NCI-H1417 (cell line): ENCODE measurements at places on chromosomes 1 and 21.

DNA sequence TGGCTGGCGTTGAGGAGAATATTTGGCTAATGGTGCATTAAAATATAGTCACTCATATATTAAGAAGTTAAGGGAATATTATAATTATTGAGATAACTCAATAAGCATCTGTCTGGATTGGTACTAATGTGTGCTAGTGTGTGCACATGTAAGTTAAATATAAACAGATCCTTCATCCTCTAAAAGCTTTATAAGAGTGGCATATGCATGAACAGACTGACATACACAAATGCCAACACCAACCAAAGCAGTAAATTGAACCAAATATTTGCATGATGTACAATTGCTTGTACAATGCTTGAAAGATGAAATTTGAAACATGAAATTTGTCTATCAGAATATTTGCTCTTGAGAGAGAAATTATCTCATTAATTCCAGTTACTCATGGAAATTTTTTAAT is 344.9 kb downstream of the ADGRL2 start:
- DNase-seq, result no peak

GRCh38 chr1:22915231-22915630 is 57.4 kb downstream of the LACTBL1 start:
- DNase-seq, result no peak

GRCh38 chr1:222728746-222729145 is 8.3 kb upstream of the FAM177B start:
- DNase-seq, result no peak

DNA sequence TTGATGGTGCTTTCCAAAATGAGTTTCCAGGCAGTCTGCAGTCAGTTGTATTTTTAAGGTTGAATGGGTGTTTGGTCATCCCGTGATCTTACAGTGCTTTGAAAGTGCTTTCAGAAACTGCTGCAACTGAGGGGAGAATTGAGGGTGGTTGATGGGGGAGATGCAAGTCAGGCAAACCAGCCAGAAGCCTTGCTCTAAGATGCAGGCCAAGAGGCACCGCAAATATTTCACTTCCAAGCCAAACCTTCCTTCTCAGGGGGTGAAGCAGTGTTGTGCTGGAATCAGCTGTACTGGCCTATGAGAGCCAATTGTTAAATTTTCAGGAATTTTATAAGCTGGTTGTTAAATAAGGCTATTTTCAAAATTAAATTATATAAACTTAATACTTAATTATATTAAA is 151.6 kb downstream of the KCNJ6 start:
- DNase-seq, result no peak

DNA sequence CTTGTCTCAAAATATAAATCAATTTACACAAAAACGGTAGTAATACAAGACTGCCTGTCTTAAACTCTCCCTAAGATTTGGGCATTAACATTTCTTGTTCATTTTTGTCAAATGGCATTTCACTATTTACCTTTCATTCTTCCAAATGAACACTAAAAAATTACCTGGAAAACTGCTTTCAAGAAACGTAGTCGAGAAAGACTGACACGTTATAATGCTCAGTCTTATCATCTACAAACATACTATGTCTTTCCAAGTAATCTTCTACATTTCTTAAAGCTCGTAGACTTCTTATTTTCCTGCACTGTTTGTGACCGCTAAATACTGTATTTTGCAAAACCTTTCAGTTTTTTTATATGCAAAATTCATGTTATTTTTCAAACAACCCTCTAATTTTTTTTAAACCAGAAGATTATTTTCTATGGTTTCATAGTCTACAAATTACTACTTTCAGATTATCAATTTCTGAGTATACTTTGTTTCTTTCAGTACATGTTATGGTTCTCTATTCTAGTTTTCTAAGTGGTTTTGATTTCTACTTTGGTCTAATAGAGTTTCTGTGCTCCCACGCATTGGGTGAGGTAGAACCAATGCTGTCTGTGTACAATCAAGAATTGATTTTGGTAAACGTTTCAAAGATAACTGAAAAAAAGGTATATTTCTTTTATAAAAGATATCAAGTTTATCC is 336.4 kb downstream of the SMYD3 start:
- no peak for DNase-seq

GRCh38 chr1:116268211-116268610 is 104.8 kb upstream of the ATP1A1 start:
- peak; percentile 16 for DNase-seq

DNA sequence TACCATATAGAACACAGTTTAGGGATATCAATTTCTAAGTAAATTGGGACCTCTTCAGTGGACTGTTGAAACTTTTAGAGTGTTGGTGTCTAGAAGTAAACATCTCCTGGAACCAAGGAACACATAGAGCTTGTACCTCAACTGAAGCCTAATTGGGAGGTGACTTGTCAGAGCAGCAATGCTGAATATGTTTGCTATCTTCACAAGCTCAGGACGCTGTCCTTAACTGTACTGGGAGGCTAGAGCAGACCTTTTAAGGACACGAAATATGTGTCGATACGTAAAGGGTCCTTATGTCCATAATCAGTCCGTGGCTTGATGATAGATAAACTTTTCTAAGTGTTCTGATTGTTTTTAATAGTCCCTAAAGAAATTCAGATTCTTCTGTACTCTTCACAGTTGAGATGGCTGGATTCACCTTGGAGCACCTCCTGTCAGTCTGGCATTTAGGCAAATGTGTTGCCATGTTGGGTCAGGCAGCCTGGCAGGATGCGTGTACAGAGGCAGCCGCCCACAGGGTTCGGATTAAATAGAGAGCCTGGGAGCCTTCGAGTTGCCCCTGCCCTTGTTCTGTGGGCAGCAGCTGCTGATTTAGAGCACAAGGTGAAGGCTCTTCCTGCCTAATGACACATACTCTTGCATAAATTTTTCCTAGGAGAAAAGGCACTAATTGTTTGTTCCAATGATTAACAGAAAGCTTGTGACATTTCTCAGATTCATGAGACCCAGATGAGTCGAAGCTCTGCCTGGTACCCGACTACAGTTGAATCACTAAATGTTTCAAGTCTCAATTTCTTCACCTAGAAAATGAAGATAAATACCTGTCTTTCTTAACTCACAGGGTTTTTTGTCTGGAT is 3.6 kb downstream of the ACTN2 start:
- no peak for DNase-seq

DNA sequence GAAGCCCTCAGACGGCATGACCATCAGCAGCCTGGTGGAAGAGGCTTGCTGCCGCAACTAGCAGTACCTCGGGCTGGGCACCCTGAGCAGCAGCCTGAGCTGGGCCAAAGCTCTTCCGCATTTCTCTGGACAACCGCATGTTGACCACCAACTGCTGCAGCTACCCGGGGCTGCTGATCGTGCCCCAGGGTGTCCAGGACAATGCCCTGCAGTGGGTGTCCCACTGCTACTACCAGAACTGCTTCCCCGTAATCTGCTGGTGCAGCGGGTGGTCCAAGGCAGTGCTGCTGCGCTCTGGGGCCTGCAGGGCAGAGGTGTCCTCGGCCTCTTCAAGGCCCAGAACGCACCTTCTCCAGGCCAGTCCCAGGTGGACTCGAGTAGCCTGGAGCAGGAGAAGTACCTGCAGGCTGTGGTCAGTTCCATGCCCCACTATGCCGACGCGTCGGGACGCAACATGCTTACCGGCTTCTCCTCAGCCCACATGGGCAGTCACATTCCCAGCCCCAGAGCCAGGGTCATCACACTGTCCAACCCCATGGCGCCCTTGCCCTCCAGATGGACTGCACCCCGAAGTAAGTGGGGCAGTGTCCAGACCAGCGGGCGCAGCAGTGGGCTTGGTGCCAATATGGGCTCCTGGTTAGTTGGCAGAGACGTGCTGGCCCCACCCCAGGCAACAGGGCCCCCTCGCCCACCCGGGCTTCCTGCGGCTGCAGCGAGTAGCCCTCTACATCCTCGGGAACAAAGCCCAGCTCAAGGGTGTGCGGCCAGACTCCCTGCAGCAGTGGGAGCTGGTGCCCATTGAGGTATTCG is 19.5 kb upstream of the NPPB start:
- DNase-seq, result no peak

GRCh38 chr1:42075179-42075578 is 78.0 kb upstream of the GUCA2B start:
- DNase-seq, result no peak

DNA sequence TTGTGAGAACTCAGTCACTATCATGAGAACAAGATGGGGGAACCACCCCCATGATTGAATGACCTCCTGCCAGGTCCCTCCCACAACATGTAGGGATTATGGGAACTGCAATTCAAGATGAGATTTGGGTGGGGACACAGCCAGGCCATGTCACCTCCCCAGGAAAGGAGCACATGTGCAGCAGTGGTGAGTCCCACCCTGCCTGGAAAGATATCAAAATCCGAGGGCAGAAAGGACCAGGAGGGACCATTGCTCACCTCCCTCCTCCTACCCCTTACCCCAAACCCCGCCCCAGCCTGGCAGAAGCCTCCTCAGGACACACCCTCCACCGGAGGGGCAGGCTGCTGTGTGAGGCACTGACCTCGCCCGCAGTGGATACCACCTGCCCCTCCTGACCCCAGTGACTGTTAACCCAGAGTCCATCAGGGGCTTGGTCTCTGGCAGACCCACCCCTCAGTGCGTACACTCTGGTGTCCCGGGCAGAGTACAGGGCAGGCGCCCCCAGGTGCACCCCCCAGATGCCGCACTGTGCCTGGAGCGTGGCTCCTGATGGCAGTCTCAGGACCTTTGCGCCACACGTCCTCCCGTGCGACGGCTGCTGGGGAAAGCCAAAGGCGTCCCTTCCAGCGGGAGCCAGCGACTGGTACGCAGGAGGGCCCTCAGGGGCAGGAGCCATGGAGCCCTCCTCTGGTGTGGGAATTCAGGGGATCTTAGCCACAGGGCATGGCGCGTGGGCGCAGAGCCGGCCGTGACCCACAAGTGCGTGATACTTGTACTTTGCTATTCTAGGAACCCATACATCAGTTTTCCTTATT is 20.9 kb downstream of the PDXK start:
- no peak for DNase-seq

DNA sequence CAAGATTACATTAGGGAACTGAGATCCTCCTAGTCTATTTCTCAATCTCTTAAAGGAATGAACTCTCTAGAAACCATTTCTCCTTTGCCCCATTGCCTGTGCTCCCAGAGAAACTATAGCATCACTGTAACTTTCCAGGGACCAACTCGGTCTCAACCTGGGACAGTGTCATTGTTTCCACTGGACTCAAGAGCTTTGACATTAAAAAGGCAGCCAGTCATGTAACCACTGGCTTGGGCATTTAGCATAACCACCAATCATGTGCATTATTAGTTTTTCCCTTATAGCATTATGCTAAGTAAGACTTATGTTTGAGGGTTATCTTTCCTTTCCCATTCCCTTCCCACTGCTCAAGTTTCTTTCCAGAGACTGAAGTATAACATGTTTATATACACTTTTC is 18.2 kb downstream of the TEX38 start:
- no peak for DNase-seq
